ENCODE measurements at places on chromosomes 2 and 18.

- DNase-seq = no peak
Observed at GRCh38 chr2:209771474-209772289, at the start of gene UNC80. Gene UNC80 (plus strand): TSS chr2:209771832. CDS start chr2:209772073, 241 bp downstream.

GRCh38 chr2:239557516-239557915 is 156.7 kb upstream of the HDAC4 start:
- DNase-seq = no peak

DNA sequence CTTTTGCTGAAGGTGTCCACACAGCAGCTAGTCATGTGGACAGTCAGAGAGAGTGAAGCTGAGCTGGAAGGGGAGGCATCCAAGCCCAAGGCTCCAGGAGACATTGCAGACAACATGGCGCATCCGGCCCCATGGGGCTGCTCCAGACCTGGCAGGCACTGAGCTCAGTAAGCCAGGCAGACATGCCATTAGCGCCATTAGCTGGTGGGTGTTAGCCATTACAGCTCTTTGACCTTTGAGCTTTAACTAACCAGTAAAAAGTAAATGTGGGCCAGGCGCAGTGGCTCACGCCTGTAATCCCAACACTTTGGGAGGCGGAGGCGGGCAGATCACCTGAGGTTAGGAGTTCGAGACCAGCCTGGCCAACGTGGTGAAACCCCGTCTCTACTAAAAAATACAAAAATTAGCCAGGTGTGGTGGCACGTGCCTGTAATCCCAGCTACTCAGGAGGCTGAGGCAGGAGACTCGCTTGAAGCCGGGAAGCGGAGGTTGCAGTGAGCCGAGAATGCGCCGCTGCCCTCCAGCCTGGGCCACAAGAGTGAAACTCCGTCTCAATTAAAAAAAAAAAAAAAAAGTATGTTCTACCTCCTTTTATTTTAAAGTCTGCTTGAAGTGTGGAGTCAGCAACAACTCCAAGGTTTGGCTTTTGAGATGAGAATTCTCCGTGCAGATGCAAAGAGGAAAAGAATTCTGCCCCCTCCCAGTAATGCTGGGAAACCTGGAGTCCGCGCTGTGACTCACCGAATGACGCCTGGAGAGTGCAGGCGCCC is 69.4 kb downstream of the TWSG1 start:
- DNase-seq = no peak

DNA sequence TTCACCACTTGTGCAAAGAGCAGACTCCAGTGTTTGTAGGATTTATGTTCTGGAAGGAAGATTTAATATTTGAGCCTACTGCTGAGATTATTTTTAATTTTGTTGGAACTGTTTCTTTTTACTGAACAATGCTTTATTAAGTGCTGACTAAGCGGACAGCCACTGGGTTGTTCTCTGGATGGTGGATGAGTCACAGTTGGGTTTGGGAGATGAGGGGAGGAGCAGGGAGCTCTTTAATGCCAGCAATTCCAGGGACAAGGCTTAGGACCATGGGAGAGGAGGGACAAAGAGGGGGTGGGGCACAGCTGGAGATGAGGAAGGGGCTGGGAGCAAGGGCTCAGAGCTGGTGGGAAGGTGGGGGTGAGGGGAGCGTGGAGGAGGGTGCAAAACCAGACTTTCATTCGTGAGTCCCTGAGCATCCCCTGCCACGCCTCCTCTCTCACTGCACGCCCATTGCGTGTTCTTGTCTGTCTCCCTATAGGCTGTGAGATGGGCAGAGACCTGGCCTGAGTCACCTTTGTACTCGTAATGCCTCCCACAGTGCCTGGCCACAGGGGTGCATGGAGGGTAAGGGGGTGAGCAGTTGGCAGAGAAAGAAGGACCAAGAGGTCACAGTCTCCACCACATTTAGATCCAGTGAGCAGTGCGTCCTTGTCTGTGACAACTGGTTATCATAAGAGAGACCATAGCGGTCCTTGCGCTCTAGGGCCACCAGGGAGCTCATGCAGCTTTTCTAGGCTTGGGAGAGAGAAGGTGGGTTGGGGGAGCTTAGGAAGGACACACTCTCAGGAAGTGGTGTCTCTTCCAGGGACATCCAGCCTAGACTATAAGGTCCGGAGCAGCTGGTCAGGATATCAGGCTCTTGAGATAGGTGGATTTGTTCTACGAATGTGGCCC is 18.4 kb downstream of the SLC4A3 start:
- DNase-seq = no peak

DNA sequence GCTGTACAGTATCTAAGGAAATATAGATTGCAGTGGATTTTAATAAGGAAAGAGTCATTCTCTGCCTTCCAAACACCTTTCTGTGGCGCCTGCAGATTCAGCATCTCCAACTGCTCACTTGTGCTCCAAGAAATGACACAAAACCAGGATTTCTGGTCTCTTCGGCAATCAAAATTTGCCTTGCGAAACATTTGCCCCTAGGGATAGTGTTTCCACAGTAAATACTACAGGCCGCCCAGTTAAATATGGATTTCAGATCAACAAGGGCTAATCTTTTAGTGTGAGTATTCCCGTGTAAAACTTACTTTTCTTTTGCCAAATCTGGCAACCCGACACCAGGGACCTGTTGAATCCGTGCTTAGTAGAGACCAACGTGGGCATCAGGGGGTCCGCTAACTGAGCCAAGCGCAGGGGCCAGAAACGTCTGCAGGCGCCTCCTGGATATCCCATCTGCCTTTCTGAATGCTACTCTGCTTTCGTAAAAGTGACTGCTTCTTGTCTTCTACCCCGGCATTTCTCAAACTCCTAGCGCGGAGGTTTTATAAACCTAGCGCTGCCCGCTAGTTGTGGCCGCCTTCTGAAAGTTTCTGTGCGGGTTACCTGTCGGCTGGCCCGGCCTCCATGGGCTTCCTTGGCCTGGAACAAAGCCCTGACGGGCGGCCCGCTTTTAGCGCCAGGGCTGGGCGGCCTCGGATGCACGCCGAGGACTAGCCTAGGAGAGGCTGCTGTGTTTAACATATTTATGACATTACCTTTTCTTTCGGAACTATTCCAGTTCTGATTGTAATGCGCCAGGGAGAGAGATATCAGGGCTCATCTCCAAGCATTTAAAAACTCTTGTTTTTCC is 2.5 kb downstream of the CYP1B1 start:
- DNase-seq = no peak

DNA sequence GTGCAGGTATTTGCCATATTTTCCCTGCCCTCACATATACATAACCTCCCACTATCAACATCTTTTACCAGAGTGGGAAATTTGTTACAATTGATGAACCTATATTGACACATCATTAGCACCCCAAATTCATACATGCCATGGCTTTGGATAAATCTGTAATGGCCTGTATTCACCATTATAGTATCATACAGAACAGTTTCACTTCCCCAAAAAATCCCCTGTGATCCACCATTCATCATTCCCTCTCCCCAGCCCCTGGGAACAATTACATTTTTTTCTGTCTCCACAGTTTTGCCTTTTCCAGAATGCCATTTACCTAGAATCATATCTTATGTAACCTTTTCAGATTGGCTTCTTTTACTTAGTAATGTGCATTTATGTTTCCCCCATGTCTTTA is 494.5 kb downstream of the RNF144A start:
- DNase-seq = no peak

DNA sequence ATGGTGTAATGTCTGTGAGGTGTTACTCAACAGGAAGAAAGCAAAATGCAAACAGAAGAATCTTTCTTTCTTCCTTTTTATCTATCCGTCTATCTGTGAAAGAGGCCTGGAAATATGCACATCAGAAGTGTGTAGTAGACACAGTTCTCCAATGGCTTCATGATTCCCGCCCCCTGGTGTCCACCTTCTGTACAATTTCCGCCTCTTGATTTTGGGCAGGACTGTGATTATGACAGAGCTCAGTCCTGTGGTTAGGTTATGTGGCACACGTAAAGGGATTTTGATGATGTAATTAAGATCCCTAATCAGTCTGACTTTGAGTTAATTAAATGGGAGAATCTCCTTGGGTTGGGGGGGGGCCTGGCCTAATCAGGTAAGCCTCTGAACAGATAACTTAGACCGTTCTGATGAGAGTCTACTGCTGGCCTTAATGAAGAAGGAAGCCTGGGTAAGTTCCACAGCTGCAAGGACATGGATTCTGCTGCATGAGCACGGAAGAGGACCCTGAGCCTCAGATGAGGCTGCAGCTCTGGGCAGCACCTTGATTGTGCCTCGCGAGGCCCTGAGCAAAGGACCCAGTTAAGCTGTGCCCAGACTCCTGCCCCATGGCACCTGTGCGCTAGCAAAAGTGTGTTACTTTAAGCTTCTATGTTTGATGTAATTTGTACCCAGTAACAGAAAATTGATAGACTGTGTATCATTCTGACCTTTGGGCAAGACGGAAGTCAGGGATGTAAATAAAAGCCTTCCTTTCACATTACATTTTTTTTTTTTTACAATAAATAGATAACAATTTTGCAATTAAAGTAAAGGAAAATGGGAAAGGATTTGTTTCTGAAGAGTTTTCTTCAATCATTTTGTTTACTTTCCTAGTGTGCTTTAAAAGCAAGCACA is 11.3 kb upstream of the KCNF1 start:
- DNase-seq = no peak

DNA sequence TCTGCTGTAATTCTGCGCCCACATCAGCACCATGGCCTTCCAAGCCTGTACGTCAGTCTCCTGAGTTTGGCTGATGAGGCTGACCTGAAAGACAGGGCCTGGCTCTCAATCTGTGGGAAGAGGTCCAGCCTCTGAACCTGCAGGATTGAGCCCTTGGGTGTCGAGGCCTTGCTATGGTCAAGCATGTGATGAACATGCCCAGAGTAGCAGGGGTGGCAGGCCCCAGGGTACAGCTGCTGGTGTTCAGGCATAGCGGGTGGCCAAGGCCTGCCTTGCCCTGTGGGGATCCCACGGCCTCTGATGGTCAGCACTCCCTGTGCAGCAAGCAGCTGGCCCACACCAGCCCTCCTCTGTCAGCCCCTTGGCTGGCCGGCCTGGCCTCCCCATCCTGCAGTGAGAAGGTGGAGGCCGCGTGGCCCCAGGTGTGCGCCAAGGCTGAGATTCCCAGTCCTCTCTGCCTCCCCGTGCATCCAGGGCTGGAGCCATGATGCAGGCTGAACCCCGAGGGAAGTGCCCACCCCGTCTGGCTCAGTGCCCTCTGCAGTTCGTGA is 298.4 kb downstream of the NDUFA10 start:
- DNase-seq = no peak

GRCh38 chr18:39435209-39435608 is 1869.6 kb upstream of the CELF4 start:
- no peak for DNase-seq

- no peak for DNase-seq
Observed at GRCh38 chr2:189150033-189150432, 29.5 kb downstream of the COL5A2 start.

- no peak for DNase-seq
Observed at GRCh38 chr18:63480476-63480875, 3.7 kb downstream of the SERPINB5 start.

DNA sequence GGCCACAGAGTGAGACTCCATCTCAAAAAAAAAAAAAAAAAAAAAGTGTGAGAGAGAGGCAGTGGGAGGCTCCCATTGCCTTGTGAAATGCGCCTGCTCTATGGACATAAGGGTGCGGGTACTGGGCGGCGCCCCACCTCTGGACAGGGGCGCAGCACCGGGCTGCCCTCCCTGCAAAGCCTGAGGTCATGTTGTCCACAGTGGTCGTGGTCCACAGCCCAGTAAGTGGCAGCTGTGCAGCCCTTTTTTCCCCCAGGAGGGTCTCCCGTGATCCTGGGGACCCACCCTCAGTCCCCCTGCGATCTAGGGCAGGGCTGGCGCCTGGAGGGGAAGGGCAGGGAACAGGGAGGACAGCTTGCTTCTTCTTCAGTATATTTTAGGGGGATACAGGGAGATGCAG is 37.8 kb downstream of the LPIN1 start:
- DNase-seq = no peak

DNA sequence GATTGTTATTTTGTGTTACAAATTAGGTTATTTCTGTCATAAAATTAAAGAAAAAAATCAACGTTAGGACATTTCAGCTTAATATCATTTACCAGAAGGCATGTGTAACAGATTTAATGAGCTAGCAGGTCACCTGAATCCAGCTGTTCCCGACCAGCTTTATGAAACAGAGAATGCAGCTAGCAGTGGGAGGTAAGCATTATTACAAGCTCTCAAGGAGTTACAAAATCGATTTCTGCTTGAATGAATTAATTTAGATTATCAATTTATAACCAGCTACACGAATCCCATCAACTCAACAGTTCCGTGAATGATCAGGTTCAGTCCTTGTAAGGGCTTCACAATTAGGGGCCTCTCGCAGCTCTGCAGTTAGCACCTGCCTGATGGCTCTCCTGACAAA is 211.9 kb downstream of the PTGR3 start:
- DNase-seq = no peak

All from stimulated activated CD8-positive, alpha-beta memory T cell treated with anti-CD3 and anti-CD28 coated beads, Interleukin-7, amount 100 ng/mL, for 1 hour (primary cell).